ENCODE measurements at places on chromosomes 1 and 21. TPM values are rescaled to one million over a fixed set of nuclear protein-coding genes. Genes with fewer than 3 reads are reported as not detected.
A peak's percentile ranks its signal among the peaks of the same experiment; 100 is the strongest.

TTC22 gene
- total RNA-seq, result 2.3 TPM

PLA2G2A gene
- total RNA-seq, result not detected

DMBX1 gene
- not detected for total RNA-seq

PTGER3 gene
- 1.4 TPM for total RNA-seq

GPR37L1 gene
- total RNA-seq, result not detected

TNFRSF8 gene
- total RNA-seq, result 27.9 TPM

MAP3K7CL gene
- 3.8 TPM for total RNA-seq

ARHGAP30 gene
- total RNA-seq, result 149 TPM

CACNA1S gene
- not detected for total RNA-seq

GCSAML gene
- not detected for total RNA-seq

CDCA8 gene
- total RNA-seq, result 33.5 TPM

OPTC gene
- total RNA-seq, result not detected

MSH4 gene
- total RNA-seq, result 0.54 TPM

DNA sequence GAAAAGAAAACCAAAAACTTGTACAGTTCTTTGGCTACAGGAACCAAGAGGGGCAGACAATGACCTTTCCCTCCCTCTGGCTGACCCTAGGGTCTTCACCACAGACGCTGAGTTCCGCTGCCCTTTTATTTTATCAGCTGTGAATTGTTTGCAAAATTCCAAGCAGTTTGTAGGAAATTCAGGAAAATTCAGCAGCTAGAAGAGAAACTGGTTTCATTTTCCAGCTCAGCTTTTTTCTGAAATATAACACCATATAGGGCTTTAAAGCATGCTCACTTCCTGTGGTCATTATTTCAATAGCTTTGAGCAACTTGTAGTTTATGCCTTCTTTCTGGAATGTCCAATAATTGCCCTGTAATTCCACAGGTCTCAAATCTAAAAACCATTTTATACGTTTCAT, 5.5 kb upstream of the PIK3R3 start:
- DNase-seq, result no peak
- no peaks in the 10 kb centered on the region for H3K36me3 ChIP-seq
- H3K27ac ChIP-seq, result no peak overlapping the region
- H3K27me3 ChIP-seq, result peaks cover 29% of the 10 kb centered on the region
- no peak overlapping the region for H3K4me3 ChIP-seq

GRCh38 chr1:231731268-231731667, 104.7 kb downstream of the DISC1 start:
- DNase-seq, result no peak
- no peaks in the 10 kb centered on the region for H3K27me3 ChIP-seq
- H3K27ac ChIP-seq, result no peak overlapping the region
- no peaks in the 10 kb centered on the region for H3K36me3 ChIP-seq

GRCh38 chr1:199490769-199491527, 536.6 kb upstream of the NR5A2 start:
- H3K4me1 ChIP-seq, result no peaks in the 10 kb centered on the region
- H3K27ac ChIP-seq, result no peak overlapping the region
- peaks cover 9% of the 10 kb centered on the region for H3K27me3 ChIP-seq
- H3K36me3 ChIP-seq, result no peaks in the 10 kb centered on the region
- H3K4me3 ChIP-seq, result no peak overlapping the region

GRCh38 chr1:2896824-2897223, 95.3 kb upstream of the TTC34 start:
- H3K4me1 ChIP-seq, result no peaks in the 10 kb centered on the region
- H3K27ac ChIP-seq, result no peak overlapping the region
- no peak for DNase-seq
- H3K4me3 ChIP-seq, result no peak overlapping the region
- no peaks in the 10 kb centered on the region for H3K27me3 ChIP-seq

GRCh38 chr1:244063498-244063897, 12.4 kb downstream of the ZBTB18 start:
- H3K4me3 ChIP-seq, result no peak overlapping the region
- H3K27me3 ChIP-seq, result peaks cover 13% of the 10 kb centered on the region
- H3K27ac ChIP-seq, result no peak overlapping the region
- H3K4me1 ChIP-seq, result no peaks in the 10 kb centered on the region

- H3K27ac ChIP-seq, result no peak overlapping the region
- H3K4me1 ChIP-seq, result no peaks in the 10 kb centered on the region
- H3K36me3 ChIP-seq, result no peaks in the 10 kb centered on the region
- peaks cover 5% of the 10 kb centered on the region for H3K27me3 ChIP-seq
- H3K4me3 ChIP-seq, result no peak overlapping the region
- DNase-seq, result no peak
Observed at GRCh38 chr1:175402336-175402735, 209.8 kb upstream of the KIAA0040 start.

- no peak for DNase-seq
- peaks cover 45% of the 10 kb centered on the region for H3K36me3 ChIP-seq
- no peak overlapping the region for H3K4me3 ChIP-seq
- H3K27me3 ChIP-seq, result no peaks in the 10 kb centered on the region
- H3K4me1 ChIP-seq, result no peaks in the 10 kb centered on the region
Observed at GRCh38 chr1:169538998-169539871, 47.0 kb downstream of the F5 start.

- H3K4me1 ChIP-seq, result peaks cover 88% of the 10 kb centered on the region
- peaks cover 11% of the 10 kb centered on the region for H3K36me3 ChIP-seq
- no peak overlapping the region for H3K4me3 ChIP-seq
- DNase-seq, result no peak
Observed at GRCh38 chr1:234958706-234959657, 169.7 kb downstream of the TOMM20 start.

GRCh38 chr1:247417831-247418230, 1.9 kb downstream of the NLRP3 start:
- H3K36me3 ChIP-seq, result no peaks in the 10 kb centered on the region
- peaks cover 34% of the 10 kb centered on the region for H3K4me1 ChIP-seq
- peak overlapping the region; percentile 8 for H3K4me3 ChIP-seq
- no peak overlapping the region for H3K27ac ChIP-seq

DNA sequence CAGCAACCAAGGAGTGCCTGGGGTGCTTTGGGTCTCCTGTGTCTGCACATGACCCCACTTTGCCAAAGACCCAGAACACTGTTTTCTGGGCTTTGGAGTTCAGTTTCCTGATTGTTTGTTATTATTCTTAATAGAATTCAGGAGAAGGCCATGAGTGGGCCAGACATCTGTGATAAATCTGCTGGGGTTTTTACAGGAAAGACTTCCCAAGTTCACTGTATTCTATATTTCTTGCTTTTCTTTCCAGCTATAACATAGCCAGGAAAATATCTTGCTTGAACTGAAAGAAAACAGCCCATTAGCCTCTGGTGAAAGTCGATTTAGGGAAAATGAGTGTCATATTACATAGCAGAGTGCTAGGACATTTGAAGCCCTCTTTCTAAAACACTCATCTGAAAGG, 345.1 kb upstream of the USP24 start:
- H3K4me3 ChIP-seq, result no peak overlapping the region
- no peaks in the 10 kb centered on the region for H3K27me3 ChIP-seq
- H3K36me3 ChIP-seq, result no peaks in the 10 kb centered on the region

DNA sequence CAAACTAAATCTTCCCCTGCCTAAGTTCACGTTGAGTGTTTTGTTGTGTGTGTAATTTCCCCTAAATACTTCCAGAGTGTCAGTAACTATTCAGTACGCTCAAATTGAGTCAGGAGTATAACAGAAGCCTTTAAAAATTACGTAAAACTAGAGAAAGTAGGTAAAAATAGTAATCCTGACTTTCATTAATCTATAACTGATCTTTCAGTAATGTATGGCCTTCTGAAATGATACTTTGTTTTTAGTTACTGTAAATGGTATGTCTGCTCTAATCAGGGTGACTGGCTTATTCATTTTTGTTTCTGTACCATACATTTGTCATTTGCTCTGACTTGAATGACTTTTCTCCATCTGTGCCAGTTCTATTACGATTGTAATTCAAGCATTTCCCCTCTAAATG, 29.4 kb downstream of the MIER1 start:
- H3K27me3 ChIP-seq, result no peaks in the 10 kb centered on the region
- H3K4me3 ChIP-seq, result no peak overlapping the region
- H3K4me1 ChIP-seq, result peaks cover 50% of the 10 kb centered on the region
- H3K27ac ChIP-seq, result peak overlapping the region; percentile 65

- peaks cover 37% of the 10 kb centered on the region for H3K4me1 ChIP-seq
- no peak overlapping the region for H3K4me3 ChIP-seq
- no peak for DNase-seq
- H3K36me3 ChIP-seq, result no peaks in the 10 kb centered on the region
- H3K27ac ChIP-seq, result no peak overlapping the region
- H3K27me3 ChIP-seq, result peaks cover 16% of the 10 kb centered on the region
Observed at GRCh38 chr1:46526013-46526690, 25.3 kb downstream of the KNCN start.

DNA sequence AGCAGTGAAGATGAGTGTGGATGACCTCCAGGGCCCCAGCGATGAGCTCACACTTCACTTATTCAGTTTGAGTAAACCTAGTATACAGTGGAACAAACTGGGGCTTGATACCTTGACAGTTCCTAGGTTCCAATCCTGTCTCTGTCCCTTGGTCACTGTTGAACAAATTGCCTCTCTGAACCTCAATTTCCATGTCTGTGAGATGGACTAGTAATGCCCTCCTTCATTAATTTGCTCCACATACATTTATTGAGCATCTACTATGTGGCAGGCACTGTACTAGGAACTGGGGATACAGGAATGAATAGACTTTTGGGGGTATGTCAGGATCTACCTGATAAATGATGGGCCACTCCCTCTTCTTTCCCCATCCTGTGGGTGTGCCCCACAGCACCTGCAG, 57.3 kb downstream of the SDC3 start:
- H3K27ac ChIP-seq, result no peak overlapping the region
- no peak overlapping the region for H3K4me3 ChIP-seq
- H3K36me3 ChIP-seq, result no peaks in the 10 kb centered on the region

GRCh38 chr1:1437904-1438376, 2.5 kb downstream of the VWA1 start:
- H3K27me3 ChIP-seq, result peaks cover 2% of the 10 kb centered on the region
- no peaks in the 10 kb centered on the region for H3K4me1 ChIP-seq
- DNase-seq, result no peak
- no peaks in the 10 kb centered on the region for H3K36me3 ChIP-seq

DNA sequence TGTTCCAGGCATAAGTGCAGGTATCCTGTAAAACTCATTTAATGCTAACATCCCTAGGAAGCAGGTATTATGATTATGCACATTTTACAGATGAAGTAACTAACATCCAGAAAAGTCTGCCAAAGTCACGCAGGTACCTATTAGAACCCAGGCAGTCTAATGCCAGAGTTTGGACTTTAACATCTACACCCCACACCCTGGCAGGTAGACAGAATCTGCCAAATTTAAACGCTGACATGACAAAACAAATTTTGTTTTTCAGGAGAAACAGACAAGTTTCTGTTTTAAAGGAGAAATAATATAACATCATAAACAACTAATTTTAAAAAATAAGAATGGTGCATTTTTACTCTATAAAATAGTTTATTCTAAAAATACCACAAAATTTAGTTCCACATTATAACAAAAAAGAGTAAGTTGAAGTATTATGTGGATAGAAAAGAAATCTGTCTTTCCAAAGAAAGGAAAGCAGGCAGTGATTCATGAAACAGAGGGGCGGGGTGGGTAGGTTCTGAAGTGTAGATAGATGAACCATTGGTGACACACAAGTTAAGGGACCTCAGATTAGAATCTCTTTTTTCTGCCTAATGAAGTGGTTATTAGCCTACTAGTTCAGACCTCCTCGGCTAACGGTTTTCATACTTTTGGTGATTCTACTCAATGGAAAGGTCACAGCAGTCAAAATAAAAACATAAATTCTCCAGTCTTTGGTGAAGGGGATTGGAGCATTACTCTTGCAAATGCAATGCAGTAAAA, 1.7 kb downstream of the ASPM start:
- peaks cover 44% of the 10 kb centered on the region for H3K4me1 ChIP-seq
- no peaks in the 10 kb centered on the region for H3K27me3 ChIP-seq
- H3K36me3 ChIP-seq, result peaks cover 23% of the 10 kb centered on the region
- H3K4me3 ChIP-seq, result peak overlapping the region; percentile 86

DNA sequence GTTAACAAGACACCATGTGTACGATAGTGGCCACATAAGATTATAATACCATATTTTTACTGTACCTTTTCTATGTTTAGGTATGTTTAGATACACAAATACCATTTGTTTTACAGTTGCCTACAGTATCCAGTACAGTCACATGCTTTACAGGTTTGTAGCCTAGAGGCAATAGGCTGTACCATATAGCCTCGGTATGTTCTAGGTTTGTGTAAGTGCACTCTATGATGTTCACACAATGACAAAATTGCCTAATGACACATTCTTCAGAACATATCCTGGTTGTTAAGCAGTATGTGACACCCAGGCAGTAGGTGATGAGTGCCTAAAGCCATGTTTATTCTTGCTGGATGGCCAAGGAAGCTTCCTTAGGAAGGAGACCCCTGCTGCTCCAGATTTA, 111.8 kb downstream of the PAPPA2 start:
- no peak overlapping the region for H3K4me3 ChIP-seq
- H3K36me3 ChIP-seq, result no peaks in the 10 kb centered on the region
- no peaks in the 10 kb centered on the region for H3K4me1 ChIP-seq
- H3K27me3 ChIP-seq, result no peaks in the 10 kb centered on the region
- no peak for DNase-seq

DNA sequence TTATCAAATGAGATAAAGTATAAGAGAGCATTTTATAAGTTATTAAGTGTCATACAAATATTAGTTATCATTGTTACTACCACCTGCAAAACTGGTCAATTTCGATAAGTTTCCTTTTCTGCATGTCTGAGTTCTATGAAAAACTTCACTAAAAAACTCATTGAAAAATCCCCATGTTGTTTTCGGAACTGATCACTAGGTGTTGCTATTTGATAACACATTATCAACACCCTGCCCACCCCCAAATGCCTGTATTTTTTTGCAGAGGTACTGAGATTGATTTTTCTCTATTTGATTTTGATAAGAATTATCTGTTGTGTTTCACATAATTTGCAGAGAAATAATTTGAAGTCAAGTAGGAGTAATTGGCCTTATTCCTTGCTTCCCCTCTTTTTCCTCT, 22.1 kb upstream of the DISP1 start:
- H3K4me1 ChIP-seq, result peaks cover 12% of the 10 kb centered on the region
- H3K4me3 ChIP-seq, result no peak overlapping the region
- H3K27ac ChIP-seq, result no peak overlapping the region
- H3K27me3 ChIP-seq, result peaks cover 9% of the 10 kb centered on the region

GRCh38 chr1:48414264-48414663, 57.7 kb downstream of the SPATA6 start:
- peaks cover 1% of the 10 kb centered on the region for H3K27me3 ChIP-seq
- H3K36me3 ChIP-seq, result no peaks in the 10 kb centered on the region
- H3K4me1 ChIP-seq, result no peaks in the 10 kb centered on the region
- H3K27ac ChIP-seq, result no peak overlapping the region

GRCh38 chr1:69295265-69295664, 272.5 kb upstream of the LRRC7 start:
- no peaks in the 10 kb centered on the region for H3K4me1 ChIP-seq
- H3K27ac ChIP-seq, result no peak overlapping the region
- no peaks in the 10 kb centered on the region for H3K27me3 ChIP-seq
- H3K4me3 ChIP-seq, result no peak overlapping the region
- no peaks in the 10 kb centered on the region for H3K36me3 ChIP-seq

- no peak overlapping the region for H3K4me3 ChIP-seq
- H3K27me3 ChIP-seq, result no peaks in the 10 kb centered on the region
- DNase-seq, result no peak
- no peaks in the 10 kb centered on the region for H3K4me1 ChIP-seq
Observed at GRCh38 chr1:7471836-7472235, 299.3 kb upstream of the VAMP3 start.

- H3K4me3 ChIP-seq, result peak overlapping the region; percentile 12
- peak overlapping the region; percentile 67 for H3K27ac ChIP-seq
Observed at GRCh38 chr1:39845569-39846566, 37.4 kb downstream of the TRIT1 start.

Measured in activated T-helper 1 cell treated with anti-CD3 and anti-CD28 coated beads, Interleukin-12 subunit alpha, Interleukin-12 subunit beta, Interleukin-2, Interleukin-4 antibody, amounts not matched to agents 30 ng/mL and 10 ng/mL and 1 ng/mL, durations not matched to agents 14 hours and 24 hours and 36 hours (primary cell).